ENCODE measurements at places on chromosomes 7 and 10.

DNA sequence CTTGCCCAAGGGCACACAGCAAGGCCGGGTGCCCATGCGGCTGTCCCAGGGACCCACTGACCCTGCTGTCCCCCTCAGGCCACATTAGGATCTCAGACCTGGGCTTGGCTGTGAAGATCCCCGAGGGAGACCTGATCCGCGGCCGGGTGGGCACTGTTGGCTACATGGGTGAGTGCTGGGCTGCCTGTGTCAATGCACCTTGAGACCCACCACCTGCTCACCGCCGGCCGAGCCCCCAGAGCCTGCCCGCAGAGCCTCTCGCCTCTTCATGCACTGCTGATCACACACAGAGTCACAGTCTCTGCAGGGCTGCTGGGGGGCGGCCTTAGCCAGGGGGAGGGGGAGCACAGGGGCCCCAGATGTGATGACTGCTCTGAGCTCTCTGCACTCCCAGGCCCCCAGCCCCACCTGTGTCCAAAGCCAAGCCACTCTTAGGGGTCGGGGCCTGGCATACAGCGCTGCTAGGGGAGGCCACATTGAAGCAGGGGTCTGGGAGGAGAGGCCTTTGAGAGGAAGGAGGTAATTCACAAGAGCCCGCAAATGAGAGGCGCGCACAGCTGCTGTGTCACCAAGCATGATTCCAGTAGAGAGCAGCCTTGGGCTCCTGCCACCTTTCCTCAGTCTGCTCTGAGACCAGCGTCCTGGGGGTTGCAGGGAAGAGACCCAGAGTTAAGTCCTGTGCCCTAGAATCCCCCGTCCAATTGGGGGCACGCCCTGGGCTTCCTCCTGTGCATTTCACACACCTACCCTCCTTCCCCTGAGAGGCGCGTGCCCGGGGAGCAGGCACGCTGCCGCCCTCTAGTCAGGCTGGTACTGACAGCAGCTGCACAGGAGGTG, 100.4 kb downstream of the RGS10 start:
- no peak for DNase-seq

GRCh38 chr7:100087055-100087750, 1.6 kb upstream of the COPS6 start:
- DNase-seq = peak; percentile 97

- DNase-seq = no peak
Observed at GRCh38 chr7:97801108-97801507, 69.2 kb downstream of the TAC1 start.

GRCh38 chr10:90746829-90747228, 111.0 kb downstream of the HTR7 start:
- no peak for DNase-seq

DNA sequence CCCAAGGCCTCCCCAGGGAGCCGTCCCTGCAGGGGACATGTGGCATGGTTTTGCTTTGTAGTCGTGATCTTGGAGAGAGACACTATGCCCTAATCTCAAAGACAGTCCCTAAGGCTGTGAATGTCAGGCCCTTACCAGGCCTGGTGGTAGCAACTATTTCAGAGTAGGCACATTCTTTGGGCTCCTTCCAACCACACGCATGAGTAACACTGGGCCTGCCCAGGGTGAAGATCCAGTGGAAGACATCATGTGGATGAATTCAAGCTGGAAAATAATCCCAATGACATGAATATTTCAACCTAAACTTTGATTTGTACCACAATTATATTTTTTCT, 39.5 kb upstream of the INSIG1 start:
- DNase-seq = peak; percentile 66

- no peak for DNase-seq
Observed at GRCh38 chr7:159136442-159136841, 8.2 kb downstream of the VIPR2 start.

GRCh38 chr7:17054206-17054605, 172.4 kb upstream of the AGR3 start:
- no peak for DNase-seq

DNA sequence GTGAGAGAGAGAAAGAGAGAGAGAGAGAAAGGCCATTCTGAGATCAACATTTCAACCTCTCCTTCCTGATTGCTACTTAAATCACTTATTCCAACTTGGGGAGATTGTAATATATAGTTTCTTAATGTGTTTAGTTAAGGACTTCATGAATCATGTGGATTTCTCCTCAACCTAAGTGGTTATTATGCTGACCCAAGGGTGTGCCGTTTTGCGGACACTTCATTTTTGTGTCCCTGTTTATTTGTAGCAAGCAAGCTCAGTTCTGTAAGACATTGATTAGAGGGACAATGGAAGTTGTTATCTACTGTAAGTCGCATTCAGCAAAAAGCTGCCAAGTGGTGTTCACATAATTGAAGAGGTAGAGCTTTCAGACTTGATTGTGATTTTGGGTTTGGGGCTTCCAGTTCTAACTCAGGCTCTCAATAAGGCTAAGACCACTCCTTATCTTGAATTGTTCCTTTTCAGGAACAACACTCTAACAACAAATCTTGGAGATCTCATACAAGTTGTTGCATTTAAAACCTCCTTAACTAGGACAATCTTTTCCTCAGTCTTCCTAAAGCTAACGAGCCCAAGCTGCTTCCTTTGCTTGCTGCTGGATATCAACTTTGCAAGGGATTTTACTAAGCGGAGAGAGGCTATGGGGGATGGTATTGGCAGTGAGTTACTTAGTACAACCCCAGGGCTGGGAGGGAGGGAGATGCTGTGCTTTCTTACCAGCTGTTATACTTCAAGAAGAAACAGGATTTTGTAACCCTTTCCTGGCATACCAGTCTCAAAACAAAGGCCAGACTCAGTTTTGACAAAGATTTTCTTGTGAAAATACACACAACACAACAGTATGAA, 19.8 kb upstream of the COL1A2 start:
- no peak for DNase-seq

DNA sequence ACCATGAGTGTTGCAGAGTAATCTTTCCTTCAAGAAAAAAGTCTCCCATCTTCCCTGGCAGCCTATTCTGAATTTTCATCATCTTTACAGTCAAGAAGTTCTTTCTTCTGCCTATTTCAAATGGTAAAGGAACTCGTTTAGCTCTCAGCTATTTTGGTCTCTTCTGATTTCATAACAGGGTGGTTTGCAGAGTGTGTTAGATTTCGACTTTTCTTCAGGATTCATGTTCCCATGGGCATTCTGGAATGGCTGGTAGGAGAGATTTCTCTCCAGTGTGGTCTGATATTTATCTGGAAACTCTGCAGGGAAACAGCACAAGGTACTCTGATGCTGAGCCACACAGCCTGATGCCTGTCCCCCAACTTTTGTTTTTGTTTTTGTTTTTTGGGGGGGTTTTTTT, 111.1 kb upstream of the FAM171A1 start:
- DNase-seq = no peak

- no peak for DNase-seq
Observed at GRCh38 chr7:42085531-42085930, 151.5 kb downstream of the GLI3 start.

- DNase-seq = no peak
Observed at GRCh38 chr10:83448013-83448412, 691.3 kb upstream of the GHITM start.

DNA sequence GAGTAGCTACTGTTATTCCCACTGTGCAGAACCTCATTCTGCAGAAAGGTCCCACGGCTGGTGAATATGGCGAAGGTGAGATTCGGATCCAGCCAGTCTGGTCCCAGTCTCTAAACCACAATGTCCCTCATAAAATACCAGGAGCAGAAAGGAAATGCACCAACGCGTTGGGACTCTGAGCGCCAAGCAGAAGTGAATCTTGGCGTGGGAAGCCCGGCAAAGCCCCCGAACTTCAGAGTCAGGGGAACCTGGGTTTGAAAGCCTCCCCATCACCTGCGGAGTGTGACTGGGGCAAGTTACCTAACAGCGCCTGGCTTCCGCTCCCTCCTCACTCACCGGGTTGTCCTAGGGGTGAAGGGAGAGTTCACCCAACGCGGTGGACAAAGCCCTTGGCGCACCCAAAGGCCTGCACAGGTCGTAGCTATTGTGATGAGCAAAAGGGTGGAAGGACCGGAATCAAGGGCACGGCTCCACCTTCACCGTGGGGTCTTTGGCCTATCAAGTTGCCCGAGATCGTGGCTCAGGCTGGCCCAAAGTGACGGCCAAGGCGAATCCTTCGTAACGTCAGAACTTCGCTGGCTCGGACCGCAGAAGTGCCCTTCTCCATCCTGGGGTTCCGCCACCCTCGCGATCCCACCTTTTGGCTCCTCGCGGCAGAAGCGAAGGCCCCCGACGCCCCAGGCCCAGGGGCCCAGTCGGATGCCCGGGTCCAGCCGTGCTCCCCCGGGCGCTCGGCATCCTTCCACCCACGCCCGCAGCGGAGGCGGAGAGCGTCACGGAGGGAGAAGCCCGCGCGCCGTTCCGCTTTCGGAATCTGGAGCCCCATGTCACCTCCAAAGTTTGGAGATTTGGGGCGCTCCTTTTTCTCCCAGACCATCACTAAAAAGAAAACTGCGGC, 811 bp downstream of the RGS10 start:
- DNase-seq = no peak

- no peak for DNase-seq
Observed at GRCh38 chr7:37786741-37787569, 61.4 kb upstream of the NME8 start.
